Peyer's patch (tissue), 4 donors: ENCODE measurements at places on chromosomes 4 and X.

DNA sequence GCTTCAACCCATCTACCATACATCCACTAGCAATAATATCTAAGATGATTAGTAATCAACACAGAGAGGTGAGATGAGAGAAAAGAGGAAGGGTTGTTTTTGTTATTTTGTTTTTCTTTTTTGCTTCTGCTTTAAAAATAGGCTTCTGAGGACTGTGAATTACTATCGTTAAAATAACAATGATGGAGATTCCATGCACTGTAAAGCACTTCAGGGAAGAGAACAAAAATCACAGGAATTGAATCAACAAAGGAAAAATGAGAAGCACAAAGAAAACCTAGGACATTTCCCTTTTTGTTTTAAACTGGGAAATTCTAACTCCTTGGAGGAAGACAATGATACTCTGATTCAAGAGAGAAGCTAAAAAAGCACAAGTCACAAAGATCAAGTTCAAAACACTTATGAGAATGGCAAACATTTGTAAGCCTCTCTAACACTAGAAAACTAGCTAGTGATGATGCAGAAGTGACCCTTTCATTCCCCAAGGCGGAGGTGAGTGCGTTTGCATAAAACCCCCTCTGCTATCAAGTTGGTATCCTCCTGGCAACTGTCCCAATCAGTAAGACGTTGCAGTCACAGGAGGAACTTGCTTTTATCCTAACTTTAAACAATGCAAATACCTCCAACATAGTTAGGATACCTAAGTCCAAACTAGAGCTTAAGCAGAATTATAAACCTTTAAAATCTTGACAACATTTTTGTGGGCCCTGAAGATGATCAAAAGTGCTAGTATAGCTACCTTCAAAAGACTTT is 308.5 kb downstream of the CAMK2D start:
- H3K36me3 ChIP-seq, result no peaks in the 10 kb centered on the region
- no peak overlapping the region for H3K27ac ChIP-seq
- H3K27me3 ChIP-seq, result no peaks in the 10 kb centered on the region
- H3K4me1 ChIP-seq, result no peaks in the 10 kb centered on the region
- no peak overlapping the region for H3K4me3 ChIP-seq

DNA sequence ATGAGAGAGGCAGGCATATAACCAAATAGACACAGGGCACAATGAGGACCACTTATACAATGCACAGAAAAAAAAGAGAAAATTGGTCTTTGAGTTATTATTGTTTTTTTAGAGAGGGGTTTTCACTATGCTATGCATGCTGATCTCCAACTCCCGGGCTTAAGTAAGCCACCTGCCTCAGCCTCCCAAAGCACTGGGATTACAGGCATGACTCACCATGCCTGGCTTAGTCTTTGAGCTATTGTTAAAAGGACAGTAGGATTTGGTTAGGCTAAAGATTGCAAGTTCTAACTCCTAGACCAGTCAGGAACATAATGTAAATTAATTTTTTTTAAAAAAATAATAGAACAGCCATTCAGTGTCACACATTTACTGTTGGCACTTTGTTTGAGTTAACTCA is 340.1 kb downstream of the GPAT3 start:
- no peak for DNase-seq
- no peaks in the 10 kb centered on the region for H3K4me1 ChIP-seq
- no peak overlapping the region for H3K4me3 ChIP-seq
- H3K27ac ChIP-seq, result no peak overlapping the region

GRCh38 chrX:96683997-96684338 is 674 bp upstream of the DIAPH2 start:
- H3K4me1 ChIP-seq, result no peaks in the 10 kb centered on the region
- H3K27ac ChIP-seq, result no peak overlapping the region
- H3K4me3 ChIP-seq, result peak overlapping the region; percentile 70
- no peaks in the 10 kb centered on the region for H3K27me3 ChIP-seq
- peak; percentile 20 for DNase-seq

GRCh38 chr4:80434238-80434637 is 98.7 kb downstream of the CFAP299 start:
- no peak overlapping the region for H3K4me3 ChIP-seq
- H3K27ac ChIP-seq, result no peak overlapping the region
- H3K27me3 ChIP-seq, result no peaks in the 10 kb centered on the region
- no peaks in the 10 kb centered on the region for H3K36me3 ChIP-seq
- no peak for DNase-seq

DNA sequence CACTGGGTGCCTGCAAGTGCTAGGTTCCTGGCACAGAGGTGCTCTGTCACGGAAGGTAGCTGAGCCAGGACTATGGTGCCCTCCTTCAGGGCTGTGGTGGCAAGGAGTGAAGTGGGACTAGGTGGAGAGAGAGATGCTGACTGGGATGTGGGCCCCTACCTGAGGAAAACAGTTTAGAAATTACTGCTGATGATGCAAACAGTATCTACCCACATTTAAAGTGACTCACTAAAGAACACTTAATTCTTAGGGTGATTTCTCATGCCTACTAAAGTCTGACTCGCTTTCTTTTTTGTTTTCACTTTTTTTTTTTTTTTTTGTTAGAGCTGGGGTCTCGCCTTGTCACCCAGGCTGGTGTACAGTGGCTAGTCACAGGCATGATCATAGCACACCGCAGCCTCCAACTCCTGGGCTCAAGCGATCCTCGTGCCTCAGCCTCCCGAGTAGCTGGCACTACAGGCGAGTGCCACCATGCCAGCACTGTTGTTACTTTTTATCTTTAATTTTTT is 3.1 kb downstream of the ZNF185 start:
- H3K4me3 ChIP-seq, result no peak overlapping the region
- DNase-seq, result no peak
- H3K27me3 ChIP-seq, result no peaks in the 10 kb centered on the region
- H3K36me3 ChIP-seq, result no peaks in the 10 kb centered on the region
- H3K4me1 ChIP-seq, result no peaks in the 10 kb centered on the region

DNA sequence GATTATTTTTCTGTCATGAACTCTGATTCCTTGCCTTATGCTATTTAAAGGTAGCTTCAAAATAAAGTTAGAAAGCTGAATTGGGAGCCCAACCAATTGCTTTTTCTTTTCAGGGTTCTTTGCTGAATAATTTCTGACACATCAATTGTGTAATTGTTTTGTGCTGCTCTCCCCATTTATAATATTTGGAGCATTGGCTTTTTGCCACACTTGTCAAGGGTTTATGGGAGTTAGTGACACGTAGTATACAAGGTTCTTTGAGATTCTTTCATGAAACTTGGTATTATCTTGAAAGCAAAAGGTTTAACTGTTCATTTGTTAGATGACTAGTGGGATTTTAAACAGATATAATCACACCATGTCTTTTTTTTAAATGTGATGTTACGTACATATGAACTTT is 80.9 kb downstream of the POLA1 start:
- H3K4me3 ChIP-seq, result no peak overlapping the region
- no peak overlapping the region for H3K27ac ChIP-seq
- H3K27me3 ChIP-seq, result no peaks in the 10 kb centered on the region

DNA sequence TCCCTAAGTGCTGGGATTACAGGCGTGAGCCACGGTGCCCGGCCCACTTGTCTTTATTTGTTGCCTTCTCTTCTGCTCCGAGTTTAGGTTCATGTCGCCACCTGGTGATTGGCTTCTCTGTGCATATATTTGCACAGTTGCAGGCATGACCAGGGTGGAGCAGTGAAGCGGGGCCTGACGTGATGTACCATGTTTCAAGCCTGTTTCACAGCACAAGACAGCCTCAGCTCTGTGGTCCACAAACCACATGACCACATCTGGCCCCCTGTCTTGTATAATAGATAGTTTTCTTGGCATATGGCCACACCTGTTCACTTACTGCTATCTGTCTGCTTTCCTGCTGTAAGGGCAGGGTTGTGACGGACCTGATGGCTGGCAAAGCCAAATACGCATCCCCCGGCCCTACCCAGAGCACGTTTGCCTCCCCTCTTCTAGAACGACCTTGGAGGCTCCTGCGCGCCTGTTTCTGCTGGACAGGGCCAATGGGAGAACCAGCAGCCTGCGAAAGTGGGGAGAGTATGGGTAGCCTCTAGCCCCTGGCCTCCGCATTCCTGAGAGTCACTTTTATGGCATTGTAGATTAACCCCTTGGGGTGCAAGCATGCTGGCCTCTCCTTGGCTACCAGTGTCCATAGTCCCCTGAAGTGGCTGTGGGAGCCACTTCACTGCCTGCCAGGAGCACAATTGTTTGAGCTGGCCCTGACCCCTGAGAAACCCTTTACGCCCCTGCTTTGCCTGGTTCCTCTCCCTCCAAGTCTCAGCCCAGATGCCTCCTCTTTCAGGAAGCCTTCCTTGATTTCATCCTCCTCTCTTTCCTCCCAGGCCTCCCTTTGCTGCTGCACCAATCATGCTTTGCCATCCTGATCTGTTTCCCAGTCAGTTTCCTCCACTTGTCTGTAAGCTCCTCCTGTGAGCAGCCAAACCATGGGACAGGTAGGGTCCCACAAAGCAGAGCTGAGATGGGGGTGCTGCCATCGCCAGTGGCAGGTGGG is 6.0 kb upstream of the SH3TC1 start:
- no peak overlapping the region for H3K27ac ChIP-seq
- no peaks in the 10 kb centered on the region for H3K36me3 ChIP-seq
- H3K4me3 ChIP-seq, result no peak overlapping the region
- no peaks in the 10 kb centered on the region for H3K4me1 ChIP-seq

- H3K4me1 ChIP-seq, result no peaks in the 10 kb centered on the region
- no peaks in the 10 kb centered on the region for H3K27me3 ChIP-seq
- no peak for DNase-seq
These were observed 21.3 kb upstream of the OPHN1 start for GRCh38 chrX:68454476-68455150.

GRCh38 chrX:7218321-7219152 is 70.6 kb upstream of the PUDP start:
- no peaks in the 10 kb centered on the region for H3K36me3 ChIP-seq
- H3K27ac ChIP-seq, result no peak overlapping the region
- no peak overlapping the region for H3K4me3 ChIP-seq
- DNase-seq, result no peak
- H3K27me3 ChIP-seq, result no peaks in the 10 kb centered on the region

DNA sequence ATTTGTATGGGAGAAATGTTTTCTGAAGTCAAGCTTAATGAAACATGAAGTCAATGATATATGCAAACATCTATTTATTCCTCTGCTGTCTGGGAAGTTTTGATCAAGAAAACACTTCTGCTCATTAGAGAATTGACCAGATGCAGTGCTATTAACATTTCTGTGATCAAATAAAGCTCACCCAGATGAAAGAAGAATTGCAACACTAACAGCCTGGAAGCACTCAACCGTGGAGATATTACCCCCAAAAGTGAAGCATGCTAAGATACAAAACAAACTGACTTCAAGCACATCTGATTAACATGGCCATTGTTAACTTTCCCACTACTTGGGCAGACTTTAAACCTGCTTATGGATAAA is 73.7 kb upstream of the GUCY1A1 start:
- no peaks in the 10 kb centered on the region for H3K4me1 ChIP-seq
- DNase-seq, result no peak
- H3K4me3 ChIP-seq, result no peak overlapping the region
- no peak overlapping the region for H3K27ac ChIP-seq
- H3K36me3 ChIP-seq, result no peaks in the 10 kb centered on the region
- no peaks in the 10 kb centered on the region for H3K27me3 ChIP-seq

DNA sequence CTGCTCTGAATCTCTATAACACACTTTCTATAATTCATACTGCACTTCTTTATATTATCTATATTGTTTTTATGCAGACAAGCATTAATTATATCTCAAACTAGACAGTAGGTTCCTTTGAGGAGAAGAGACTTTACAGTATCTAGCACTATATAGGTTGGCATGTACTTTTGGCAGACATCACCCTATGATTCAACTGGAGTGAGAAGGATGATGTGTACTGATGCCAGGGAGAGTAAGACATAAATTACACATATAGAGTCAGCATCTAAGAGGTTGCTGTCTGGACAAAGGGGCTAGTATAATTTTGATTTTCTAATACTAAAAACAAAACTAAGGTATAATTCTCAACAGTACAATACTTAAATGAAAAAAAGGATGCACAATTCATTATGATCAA is 5.1 kb upstream of the RBM41 start:
- no peak for DNase-seq
- H3K27me3 ChIP-seq, result no peaks in the 10 kb centered on the region
- H3K4me1 ChIP-seq, result no peaks in the 10 kb centered on the region
- H3K27ac ChIP-seq, result no peak overlapping the region
- H3K36me3 ChIP-seq, result no peaks in the 10 kb centered on the region

DNA sequence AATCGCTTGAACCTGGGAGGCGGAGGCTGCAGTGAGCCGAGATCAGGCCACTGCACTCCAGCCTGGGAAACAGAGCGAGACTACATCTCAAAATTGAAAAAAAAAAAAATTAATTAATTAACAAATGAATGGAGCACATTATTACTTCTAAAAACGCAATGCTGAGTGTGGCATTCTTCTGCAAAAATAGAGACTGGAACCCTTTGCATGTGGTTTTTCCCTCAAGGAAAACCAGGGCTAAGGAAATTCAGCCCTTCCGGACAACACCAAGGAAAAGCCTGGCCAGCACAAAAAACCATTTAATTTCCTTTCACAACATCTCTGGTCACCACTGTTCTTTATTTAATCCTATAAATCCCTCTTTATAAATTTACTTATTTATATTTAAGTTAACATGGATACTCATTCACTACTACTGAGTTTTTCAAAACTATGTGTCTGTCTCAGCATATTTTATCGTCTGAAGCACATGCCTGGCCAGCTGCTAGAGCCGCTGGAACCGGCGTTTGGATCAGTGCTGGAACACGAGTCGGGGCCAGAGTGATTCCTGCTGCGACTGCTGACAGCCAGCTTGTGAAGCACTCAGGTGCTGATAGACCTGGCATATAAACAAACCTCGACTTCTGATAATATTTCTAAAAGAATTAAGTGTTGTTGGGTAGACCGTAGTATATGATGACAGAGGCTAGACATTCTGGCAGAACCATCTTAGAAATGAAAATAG is 84.5 kb upstream of the WWC2 start:
- H3K27ac ChIP-seq, result no peak overlapping the region
- H3K36me3 ChIP-seq, result no peaks in the 10 kb centered on the region
- H3K4me1 ChIP-seq, result no peaks in the 10 kb centered on the region
- no peak for DNase-seq
- no peaks in the 10 kb centered on the region for H3K27me3 ChIP-seq

DNA sequence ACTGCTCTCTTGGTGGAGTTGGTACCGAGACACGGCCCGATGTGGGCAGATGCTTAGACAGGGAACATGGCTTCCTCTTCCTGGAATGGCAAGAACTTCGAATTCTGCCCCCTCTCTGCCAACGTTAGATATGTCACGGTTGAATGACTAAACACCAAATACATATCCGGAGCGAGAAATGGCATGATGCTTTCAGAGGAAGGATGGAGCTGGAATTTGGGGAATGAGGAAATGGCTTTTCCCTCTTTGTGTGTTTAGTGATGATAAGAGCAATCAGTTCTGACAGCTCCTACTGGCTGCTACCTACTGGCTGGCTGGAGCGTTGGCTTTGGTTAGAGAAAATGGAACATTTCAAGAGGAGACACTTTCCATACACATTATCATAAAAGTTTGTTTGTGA is 140.0 kb downstream of the DHRSX start:
- no peaks in the 10 kb centered on the region for H3K27me3 ChIP-seq
- H3K4me1 ChIP-seq, result no peaks in the 10 kb centered on the region
- no peak overlapping the region for H3K4me3 ChIP-seq
- no peak overlapping the region for H3K27ac ChIP-seq
- no peaks in the 10 kb centered on the region for H3K36me3 ChIP-seq

GRCh38 chr4:145195167-145195952 is 15.0 kb upstream of the OTUD4 start:
- no peaks in the 10 kb centered on the region for H3K27me3 ChIP-seq
- H3K4me1 ChIP-seq, result no peaks in the 10 kb centered on the region
- no peak overlapping the region for H3K27ac ChIP-seq

- no peak for DNase-seq
- no peaks in the 10 kb centered on the region for H3K36me3 ChIP-seq
- H3K4me3 ChIP-seq, result no peak overlapping the region
- no peaks in the 10 kb centered on the region for H3K4me1 ChIP-seq
- no peak overlapping the region for H3K27ac ChIP-seq
These were observed 122.7 kb downstream of the TMEM164 start for GRCh38 chrX:110125446-110126162.
